ENCODE measurements at places on chromosomes 5 and 9.

- no peak for DNase-seq
Measured at GRCh38 chr9:4290427-4290837, 9.4 kb downstream of the GLIS3 start.

DNA sequence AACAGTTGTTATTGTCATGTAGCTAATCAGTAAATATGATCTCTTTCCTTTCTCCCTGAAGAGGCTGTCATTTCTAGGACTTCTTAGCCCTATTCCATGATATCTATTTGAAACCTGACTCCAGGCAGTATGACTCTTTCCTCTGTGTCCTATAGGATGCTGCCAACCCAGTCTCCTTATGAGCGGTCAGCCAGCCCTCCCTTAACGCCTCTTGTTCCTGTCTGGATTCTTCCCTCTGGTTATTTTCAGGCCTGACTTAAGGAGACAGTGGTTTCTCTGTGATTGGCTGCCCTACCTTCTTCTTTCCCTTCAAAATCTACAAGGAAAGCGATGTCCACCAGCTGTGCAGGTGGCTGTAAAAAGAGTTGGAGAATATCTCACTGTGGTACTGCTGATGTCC lies 19.4 kb upstream of the C5orf63 start:
- no peak for DNase-seq

GRCh38 chr5:42595597-42595996 lies 161.0 kb upstream of the CCDC152 start:
- DNase-seq = no peak

DNA sequence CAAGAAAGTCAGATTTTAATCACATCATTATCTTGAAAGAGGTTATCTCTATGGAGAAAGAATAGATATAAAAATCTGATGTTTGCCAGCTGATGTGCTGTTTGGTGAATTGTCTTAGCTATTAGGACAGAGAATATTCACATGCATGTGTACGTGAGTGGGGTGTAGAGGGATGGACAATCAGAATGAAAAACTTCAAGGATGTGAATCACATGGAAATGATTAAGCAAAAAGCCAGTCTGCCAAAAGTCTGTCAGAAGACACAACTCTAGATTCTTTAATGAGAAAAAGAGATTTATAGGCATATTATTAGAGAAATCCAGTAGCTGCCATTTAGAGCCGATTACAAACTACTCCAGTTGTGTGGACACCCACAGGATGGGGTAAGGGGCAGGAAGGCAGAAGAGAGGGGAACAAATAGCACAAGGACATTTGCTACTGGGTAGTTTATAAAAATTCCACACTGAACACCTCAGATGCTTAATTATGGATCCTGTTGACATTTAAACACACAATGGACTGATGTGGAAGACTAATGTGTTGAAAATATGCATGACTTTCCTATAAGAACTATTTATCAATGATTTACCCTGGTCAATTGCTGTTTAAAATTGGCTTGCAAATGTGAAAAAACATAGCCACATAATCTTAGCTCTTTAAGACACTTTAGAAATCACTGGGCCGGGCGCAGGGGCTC lies 127.4 kb downstream of the PTTG1 start:
- DNase-seq = no peak

- DNase-seq = no peak
Measured at GRCh38 chr9:132005899-132006298, 73.8 kb downstream of the MED27 start.

DNA sequence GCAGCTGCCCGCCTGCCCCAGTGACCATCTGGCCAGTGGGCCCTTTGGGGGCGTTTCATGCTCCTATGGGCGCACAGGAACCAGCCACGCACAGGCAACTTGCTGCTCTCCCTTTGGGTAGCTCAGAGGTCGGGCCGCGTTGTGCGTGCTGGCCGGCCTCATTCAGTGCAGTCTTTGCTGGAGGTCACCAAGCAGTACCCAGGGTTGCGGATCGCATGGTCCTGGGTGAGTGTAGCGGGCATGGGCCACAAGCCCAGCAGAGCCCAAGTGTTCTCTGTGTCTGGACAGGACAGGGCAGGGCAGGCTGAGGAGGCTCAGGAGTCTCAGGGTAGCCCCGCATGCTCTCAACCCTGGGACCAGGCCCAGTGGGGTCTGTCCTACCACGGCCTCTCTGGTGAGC lies 9.9 kb upstream of the MRNIP start:
- DNase-seq = no peak

GRCh38 chr9:22117511-22118384 lies 108.6 kb upstream of the CDKN2B start:
- no peak for DNase-seq

DNA sequence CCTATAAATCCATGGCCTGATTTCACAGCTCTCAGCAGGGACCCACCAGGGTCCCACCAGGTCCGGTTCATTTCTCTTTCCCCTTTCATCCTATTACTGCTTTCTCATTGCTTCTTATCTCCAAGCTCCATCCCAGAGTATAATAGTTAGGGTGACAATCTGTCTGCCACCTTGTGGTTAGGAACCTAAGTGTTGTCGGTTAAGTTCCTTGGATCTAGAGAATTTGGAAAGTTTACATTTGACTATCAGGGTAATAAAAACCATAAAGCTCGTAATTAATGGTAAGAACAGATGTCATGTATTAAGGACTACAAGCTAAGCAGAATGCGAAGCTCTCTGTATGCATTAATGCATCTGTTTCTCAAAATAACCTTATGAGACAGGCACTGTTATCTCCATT lies 259.1 kb downstream of the SH3GL2 start:
- no peak for DNase-seq

DNA sequence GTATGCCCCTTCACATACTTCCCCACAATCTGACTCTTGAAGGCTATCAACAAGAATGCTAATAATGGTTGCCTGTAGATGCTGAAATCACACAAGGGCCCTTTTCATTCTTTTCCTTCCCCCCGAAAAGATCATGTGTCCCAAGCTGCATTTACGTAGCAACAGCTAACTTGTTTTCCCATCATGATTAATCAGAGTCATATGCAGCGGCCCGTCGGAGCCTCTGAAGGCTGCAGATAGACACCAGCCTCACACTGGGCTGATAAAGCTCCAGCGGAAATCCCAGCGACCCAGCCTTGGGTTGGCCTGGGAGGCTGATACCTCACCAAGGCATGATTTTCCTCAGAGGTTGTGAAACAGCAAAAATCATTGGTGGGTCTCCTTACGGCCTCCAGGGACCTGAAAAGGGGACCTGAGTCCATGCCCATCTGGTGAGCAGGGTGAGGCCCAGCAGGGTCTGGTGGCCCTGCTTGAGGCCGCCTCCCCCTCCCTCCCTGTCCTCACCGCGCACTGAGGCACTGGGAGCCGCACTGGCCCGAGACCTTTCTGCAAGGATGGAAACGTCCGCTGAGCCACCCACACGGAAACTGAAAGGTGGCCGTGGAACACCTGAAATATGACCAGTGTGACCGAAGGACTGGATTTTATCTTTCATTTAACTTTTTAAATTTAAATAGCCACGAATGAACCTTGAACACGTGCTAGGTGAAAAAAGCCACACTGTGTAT lies 114.2 kb upstream of the PHYKPL start:
- DNase-seq = no peak

DNA sequence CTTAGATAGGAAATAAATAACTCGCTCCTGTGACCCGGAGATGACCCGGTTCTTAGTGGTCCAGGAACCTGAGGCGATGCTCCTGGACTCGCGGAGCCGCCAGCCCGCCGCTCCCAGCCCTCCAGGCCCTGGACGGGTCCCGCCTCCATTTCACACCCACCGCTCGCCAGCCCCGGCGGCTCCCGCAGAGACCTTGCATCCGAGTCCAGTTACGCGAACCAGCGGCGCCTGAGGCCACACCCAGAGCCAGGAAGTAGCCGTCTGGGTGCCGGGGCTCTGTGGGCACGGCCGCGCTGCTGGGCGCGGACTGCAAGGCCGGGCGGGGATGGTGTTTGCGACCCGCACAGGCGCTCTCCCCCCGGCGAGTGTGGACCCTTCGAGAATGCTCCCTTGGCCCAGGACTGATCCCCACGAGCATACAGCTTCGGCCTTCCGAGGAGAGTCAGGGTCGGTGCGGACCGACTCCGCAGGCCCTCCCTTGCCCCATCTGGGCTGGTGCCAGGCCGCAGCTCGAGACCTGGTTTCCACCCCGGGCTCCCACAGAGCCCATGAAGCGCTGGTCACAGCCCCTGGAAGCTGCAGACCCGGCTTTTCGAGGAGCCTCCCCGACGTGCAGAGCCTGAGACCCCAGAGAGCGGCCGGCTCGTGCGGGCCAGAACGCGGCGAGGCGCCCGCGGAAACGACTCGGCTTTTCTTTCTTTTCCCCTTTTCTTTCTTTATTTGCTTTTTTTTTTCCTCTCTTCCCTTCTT lies 5.2 kb upstream of the BARX1 start:
- DNase-seq = no peak

DNA sequence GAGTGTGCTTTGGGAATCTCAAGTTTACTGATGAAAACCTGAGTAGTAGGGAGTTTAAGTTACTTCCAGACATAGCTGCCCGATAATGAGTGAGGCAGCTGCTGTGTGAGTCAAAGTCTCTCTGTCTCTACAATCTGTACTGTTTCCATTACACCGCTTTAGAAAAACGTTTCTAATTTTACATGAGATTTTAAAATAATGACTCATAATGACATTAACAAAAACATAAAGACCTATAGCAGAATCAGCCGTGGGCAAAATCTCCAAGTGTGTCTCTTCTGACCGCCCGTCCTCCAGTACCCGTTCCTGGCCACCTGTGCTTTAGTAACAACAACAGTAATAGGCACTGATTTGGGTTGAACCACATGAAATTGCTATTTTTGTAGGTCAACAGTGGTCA lies 69.6 kb upstream of the PRRC1 start:
- no peak for DNase-seq

Measured in cortex of kidney (tissue), 1 donor.